MCF 10A (cell line): ENCODE measurements at places on chromosomes 2 and 18.

- peak; percentile 82 for DNase-seq
Observed at GRCh38 chr2:70340761-70341476, 39.1 kb upstream of the FAM136A start.

DNA sequence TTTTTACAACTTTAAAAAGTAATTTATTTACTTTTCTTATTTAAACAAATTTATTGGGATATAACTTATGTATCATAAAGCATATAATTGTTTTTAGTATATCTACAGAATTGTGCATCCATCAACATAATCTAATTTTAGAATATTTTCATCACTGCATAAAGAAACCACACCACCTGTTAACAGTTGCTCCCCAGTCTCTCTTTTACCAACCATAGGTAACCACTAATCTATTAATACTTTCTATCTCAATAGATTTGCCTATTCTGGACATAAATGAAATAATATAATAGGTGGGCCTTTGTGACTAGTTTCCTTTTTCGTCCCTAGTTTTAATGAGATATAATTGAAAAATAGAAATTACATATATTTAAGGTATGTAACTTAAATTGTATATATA is 90.6 kb downstream of the ADAM23 start:
- no peak for DNase-seq

- no peak for DNase-seq
Observed at GRCh38 chr2:118457951-118458350, 369.7 kb downstream of the INSIG2 start.

- DNase-seq, result no peak
Observed at GRCh38 chr18:68928762-68929675, 131.1 kb downstream of the CCDC102B start.

DNA sequence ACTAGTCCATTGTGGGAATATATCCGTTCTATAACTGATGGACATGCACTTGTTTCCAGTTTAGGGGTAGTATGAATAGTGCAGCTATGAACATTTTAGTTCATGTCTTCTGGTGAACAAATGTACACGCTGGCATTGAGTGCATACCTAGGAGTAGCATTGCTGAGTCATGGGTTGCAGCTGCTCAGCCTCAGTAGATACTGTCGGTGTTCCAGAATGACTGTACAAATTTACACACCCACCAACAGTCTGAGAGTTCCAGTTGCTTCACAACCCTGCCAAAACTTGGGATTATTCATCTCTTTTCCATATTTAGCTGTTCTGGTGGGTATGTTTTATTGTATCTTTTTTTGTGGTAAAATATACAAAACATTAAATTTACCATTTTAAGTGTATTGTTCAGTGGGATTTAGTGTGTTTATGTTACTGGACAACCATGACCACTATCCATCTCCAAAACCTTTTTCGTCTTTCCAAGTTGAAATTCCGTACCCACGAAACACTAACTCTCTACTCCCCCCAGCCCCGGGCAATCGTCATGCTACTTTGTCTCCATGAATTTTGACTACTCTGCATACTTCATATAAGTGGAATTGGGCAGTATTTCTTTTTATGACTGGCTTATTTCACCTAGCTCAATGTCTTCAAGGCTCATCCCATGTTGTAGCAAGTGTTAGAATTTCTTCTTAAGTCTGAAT is 281.0 kb downstream of the PRKCE start:
- peak; percentile 55 for DNase-seq

DNA sequence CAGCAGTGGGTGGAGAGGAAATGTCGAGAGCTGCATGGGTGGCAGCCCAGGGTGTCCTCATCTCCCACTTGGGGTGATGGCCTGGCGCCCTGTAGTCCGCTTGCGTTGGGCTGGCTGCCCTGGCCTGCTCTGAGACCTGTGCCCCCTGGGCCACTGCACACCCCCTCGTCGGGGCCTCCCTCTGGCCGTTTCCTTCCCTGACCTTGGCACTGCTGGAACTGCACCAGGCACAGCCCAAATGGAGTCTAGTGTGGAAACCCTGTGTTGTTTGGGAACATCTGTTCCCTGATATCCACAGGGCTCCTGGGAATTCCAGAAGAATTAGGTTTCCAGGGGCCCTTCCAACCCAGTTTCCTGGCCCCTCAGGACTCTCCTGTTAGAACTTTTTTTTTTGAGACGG is 13.9 kb downstream of the EFHD1 start:
- no peak for DNase-seq
